ENCODE measurements at places on chromosomes 1 and 21.

DNA sequence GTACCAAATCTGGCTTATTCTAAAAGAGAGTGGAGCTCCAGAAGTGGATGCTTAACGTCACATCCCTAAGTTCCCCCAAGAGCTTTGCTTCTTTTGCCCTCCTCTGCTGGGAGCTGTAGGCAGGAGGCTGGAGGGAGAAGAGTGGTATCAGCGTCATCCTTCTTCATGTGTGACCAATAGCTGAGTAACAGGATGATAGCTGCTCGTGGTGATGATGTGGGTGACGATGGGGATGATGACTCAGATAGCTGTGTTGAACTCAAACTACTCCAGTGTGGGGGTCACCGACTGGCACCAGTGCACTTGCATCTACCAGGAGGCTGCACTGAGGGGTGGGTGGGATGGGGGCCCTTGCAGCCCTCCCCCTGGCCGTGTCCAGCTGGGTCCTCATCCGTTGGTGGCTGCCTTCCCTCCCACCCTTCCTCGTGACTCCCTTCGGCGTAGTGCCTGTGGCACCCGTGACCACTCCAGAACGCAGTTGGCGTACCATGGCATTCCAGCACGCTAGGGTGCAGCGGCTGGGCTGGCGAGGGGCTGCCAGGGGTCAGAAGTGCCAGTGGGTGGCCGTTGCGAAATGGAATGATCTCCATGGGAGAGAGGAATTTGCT lies 1.1 kb downstream of the IGFN1 start:
- no peak for DNase-seq

GRCh38 chr1:121522061-121522759 lies 337.4 kb downstream of the SRGAP2C start:
- DNase-seq: peak; percentile 19

DNA sequence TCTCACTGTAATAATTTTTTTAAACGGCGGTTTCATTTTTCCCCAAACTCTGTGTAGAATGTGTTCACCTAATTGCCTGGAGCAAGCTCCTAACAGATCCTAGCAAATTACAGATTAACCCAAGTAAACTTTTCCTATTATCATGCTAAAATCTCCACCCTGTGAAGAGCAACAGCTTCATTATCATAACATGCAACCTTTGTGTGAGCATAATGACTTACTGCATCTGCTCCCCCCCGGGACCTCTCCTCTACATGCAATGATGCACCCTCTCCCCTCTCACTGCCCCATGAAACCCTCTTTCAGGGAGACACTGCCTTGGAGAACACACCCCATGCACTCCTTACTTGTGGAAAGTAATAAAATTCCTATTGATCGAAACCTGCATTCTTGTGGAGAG lies 717.0 kb upstream of the TMPRSS15 start:
- no peak for DNase-seq

- peak; percentile 50 for DNase-seq
Measured at GRCh38 chr1:59674595-59674994, 140.2 kb upstream of the HOOK1 start.

Measured in NCI-H510A (cell line).